Kidney capillary endothelial cell (primary cell): ENCODE measurements at places on chromosomes 12 and 14.
A peak's percentile ranks its signal among the peaks of the same experiment; 100 is the strongest.

GRCh38 chr12:85642808-85643207 lies 193.4 kb downstream of the RASSF9 start:
- DNase-seq, result no peak

GRCh38 chr14:87133073-87133801 lies 859.7 kb downstream of the GALC start:
- DNase-seq, result peak; percentile 57

DNA sequence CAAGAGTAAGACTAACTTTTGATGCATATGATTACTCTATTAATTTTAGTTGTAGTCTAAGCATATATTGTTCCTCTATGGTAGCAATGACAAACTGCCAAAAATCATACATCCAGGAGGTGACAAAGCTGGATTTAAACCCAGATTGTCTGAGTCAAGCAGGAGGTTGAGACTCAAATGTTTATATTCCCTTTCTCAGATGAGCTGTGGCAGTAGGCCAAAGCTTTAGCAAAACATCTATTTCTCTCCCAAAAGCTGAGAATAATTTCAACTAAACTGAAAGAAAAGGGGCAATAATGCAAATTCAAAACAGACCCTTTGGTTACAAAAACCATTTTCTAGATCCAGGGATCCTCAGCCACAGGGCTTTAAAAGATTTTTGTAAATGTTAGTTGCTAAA lies 173.6 kb downstream of the SEC23A start:
- DNase-seq, result no peak

- DNase-seq, result peak; percentile 96
Observed at GRCh38 chr14:35365130-35366055, 39.2 kb downstream of the NFKBIA start.

- peak; percentile 44 for DNase-seq
Observed at GRCh38 chr14:29927376-29928116, at the start of gene PRKD1. Gene PRKD1, minus strand, starts transcription at chr14:29927847.

DNA sequence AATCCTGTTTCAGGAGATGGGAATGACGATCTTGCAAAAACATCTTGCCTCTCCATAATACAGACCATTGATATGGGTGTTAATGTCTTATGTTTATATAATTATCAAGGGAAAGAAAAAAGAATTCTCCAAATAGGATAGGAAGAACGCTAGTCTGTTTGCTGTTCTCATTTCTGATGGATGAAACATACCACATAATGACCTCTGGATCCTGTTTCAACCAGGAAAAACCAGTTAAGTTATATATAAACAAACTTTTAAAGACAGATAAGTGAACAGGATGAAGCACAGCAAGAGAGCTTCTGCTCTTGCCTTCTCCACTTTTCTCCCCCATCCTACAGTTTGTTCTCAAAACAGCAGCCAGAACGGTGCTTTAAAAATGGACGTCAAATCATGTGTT lies 27.8 kb downstream of the COQ6 start:
- DNase-seq, result no peak

DNA sequence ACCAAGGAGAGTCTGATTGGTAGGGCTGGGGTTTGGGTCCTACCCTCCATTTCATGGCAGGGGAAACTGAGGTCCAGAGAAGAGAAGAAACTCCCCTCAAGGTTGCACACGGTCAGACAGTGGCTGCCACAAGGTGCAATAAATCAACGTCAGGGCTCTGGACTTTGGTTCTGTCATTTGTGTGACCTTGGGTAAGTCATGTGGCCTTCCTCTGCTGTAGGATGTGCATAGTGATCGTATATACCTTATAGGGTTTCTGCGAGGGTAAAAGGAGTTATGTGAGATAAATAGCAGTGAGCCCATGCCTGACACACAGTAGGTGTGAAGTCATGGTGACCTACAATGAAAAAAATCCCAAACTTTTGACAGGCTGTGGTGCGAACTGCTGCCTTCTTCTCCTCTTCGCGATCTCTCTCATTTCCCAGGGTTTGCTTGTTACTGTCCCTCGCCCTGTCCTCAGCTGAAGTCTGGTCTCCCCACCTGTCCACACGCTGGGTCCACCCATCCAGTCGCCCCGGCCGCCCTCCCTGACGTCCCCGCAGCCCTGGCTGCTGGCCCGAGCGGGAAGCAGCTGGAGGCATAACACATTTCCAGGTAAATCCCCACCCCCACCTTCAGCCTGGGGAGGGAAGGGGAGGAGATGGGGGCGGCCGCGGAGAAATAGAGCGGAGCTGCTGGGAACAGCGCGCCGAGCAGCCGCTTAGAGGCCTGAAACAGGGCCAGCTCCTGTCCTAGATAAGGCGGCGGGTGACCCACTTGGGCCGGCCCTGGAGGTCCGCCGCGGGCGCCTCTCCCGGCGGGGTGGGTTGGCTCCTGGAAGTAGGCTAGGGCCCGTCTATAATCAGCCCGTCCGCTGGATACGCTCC lies 1.8 kb upstream of the FAM222A start:
- no peak for DNase-seq

DNA sequence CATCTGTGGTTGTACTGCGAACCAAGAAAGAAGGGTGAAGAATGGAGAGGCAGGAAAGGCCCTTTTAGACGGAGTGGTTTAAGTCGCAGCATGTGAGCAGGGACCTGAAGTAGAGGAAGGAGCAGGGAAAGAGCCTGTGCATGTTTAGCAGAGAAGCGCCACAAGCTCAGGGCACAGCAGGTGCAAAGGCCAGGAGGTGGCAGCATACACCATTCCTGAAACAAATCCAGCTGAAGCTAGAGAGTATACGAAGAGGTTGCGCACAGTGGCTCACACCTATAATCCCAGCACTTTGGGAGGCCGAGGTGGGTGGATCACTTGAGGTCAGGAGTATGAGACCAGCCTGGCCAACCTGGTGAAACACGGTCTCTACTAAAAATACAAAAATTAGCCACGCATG lies 49.9 kb downstream of the HELB start:
- peak; percentile 15 for DNase-seq

GRCh38 chr12:65740873-65741600 lies 83.2 kb upstream of the HMGA2 start:
- DNase-seq, result peak; percentile 55

DNA sequence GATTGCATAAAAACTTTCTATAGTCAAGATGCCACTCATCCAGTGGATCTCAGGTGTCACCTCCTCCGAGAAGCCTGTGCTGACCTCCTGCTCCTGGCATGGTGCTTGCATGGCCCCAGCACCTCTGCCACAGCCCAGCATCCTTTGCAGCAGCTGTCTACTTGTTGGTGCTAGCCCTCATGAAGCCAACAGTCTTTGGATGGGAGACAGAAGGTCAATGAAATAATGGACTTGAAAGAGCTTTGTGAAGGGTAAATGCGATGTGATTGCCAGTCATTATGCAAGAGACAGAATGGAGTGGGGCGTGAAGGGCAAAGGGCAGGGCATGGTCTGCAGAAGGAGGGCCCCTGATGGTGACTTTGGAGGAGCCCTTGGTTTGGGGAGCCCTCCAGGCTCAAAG lies 63.0 kb upstream of the CLMN start:
- no peak for DNase-seq

DNA sequence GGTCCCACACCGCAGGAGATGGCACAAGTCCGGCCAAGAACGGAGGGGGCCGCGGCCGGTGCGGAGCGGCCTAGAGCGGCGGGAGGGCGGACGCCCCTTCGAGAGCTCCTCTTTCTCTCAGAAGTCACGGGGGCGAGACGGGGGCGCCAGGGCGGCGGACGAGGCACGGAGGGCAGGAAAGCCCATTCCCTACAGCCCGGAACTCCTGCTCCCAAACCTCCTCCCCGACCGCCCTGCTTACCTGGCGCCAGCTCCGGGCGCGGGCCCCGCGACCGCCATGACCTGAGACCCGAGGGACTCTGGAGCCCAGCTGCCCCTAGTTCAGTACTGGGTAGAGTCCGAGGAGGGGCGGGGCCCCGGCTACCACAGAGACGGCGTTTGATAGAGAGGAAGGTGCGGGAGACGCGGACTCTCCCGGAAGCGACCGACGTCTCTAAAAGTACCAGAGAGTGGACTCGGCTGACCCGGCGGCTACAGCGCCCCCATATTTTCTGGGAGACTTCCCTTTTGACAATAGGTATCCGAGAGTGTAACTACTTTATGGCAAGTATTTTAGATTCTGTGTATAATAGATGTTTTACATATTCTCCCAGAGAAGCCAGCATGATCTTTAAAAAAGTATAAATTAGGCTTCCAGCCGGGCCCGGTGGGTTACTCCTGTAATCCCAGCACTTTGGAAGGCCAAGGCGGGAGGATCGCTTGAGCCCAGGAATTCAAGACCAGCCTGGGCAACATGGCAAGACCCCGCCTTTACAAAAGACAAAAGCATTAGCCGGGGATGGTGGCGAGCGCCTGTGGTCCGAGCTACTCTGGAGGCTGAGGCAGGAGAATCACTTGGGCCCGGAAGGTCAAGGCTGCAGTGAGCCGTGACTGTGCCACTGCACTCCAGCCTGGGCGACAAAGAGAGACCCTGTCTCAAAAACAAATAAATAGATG lies at the start of gene ABCD4:
Gene ABCD4 (minus strand): TSS at position 301 of the 936 bp plus-strand sequence. CDS start 22 bp downstream, at position 279.
- DNase-seq, result peak; percentile 86

DNA sequence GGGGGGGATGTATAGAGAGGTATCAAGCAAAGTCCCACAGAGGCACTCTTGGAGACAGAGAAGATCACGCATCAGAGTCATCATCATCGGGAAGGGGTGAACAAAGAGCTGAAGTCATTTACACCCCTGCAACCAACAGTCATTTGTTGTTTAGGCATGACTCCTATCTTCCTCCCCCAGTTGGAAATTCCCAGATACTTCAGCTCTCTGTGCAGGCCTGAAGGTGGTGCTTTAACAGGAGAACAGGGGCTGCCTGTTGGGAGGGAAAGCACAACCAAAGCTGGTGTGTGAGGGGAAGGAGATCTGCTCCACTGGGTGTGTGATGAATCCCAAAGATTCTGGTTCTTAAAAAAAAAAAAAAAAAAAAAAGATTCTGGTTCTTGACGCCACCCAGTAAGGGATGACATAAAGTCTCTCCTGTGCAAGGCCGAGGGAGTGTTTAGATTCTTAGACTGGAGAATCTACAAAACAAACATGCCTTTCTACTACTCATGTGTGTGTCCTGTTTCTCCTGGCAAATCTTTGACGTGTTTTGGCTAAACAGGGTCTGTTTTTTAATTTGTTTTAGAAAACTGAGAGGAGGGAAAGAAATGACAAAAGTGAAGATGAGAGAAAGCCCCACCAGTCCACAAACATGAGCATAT lies 121.0 kb upstream of the ARHGAP5 start:
- DNase-seq, result no peak
